Activated CD4-positive, alpha-beta T cell treated with anti-CD3 and anti-CD28 coated beads, Interleukin-2, amount 50 U/mL, for 1 hour (primary cell): ENCODE measurements at places on chromosomes 6 and 20.

- DNase-seq: no peak
These were observed 55.4 kb upstream of the EPHA7 start for GRCh38 chr6:93474733-93475179.

DNA sequence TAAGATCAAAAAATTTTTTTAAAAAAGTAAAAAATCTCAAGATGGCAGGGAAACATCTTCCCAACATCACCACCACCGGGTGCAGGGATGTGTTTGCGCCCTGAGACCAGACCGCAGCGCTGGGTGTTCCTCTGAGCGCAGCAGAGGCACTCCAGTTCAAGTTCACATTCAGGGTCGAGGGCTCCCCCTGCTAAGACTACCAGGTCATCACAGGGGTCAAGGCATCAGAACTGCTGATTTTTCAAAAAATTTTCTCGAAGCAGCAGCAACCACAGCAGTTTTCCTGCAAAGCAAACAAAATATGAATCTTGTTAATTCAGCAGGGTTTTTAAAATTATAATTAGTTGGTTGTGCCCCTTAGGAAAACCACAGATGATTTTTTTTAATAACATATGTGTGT lies 83.1 kb downstream of the MYLK4 start:
- no peak for DNase-seq

- no peak for DNase-seq
These were observed 151.5 kb upstream of the SALL4 start for GRCh38 chr20:51953731-51954340.

- DNase-seq: no peak
These were observed 20.1 kb downstream of the COL21A1 start for GRCh38 chr6:56227071-56227879.

- no peak for DNase-seq
These were observed 295.6 kb upstream of the PLN start for GRCh38 chr6:118252474-118252873.

GRCh38 chr20:48291896-48292295 lies 506.6 kb upstream of the SULF2 start:
- DNase-seq: no peak

GRCh38 chr6:113181164-113181563 lies 676.0 kb upstream of the MARCKS start:
- no peak for DNase-seq

- no peak for DNase-seq
These were observed 133.8 kb downstream of the CLIC5 start for GRCh38 chr6:45881705-45882467.

- DNase-seq: peak; percentile 24
These were observed 3.3 kb upstream of the MOG start for GRCh38 chr6:29653452-29654038.

GRCh38 chr6:111057074-111057752 lies 30.1 kb upstream of the SLC16A10 start:
- peak; percentile 6 for DNase-seq

- DNase-seq: no peak
These were observed 5.2 kb downstream of the FOXO3 start for GRCh38 chr6:108565893-108566292.

GRCh38 chr20:62733891-62734290 lies 25.3 kb downstream of the NTSR1 start:
- DNase-seq: no peak

GRCh38 chr6:45816674-45817297 lies 198.9 kb downstream of the CLIC5 start:
- DNase-seq: no peak

- no peak for DNase-seq
These were observed 4.6 kb upstream of the OSBPL2 start for GRCh38 chr20:62233684-62234083.

DNA sequence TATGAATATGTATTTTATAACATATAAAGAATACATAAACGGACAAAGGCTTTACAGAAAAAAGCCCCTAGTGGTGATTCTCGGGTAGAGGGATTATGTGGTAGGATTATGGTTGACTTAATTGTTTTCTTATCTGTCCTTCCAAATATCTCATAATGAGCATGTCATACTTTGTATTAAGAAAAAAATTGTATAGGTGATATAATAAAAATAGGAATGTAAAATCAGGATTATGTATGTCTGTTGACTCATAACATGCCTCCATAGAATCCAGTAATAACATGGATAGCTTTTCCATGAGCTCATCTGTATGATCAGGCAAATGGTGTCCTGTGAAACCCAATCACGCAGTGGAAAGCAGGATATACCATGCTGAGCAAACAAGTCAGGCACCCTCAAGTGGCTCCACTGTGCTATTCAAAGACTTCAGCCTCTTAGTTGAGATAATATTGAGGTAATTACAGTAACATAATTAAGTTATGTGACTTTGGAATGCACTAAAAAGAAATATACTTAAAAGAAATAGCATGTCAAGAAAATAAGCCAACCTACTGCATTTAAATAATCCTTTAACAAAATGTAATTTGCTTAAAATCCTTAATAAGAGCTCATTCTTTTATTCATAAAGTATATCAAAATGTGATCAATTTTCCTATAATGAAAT lies 39.6 kb upstream of the PRELID3B start:
- DNase-seq: no peak

GRCh38 chr20:23200914-23201313 lies 114.8 kb upstream of the CD93 start:
- DNase-seq: no peak

DNA sequence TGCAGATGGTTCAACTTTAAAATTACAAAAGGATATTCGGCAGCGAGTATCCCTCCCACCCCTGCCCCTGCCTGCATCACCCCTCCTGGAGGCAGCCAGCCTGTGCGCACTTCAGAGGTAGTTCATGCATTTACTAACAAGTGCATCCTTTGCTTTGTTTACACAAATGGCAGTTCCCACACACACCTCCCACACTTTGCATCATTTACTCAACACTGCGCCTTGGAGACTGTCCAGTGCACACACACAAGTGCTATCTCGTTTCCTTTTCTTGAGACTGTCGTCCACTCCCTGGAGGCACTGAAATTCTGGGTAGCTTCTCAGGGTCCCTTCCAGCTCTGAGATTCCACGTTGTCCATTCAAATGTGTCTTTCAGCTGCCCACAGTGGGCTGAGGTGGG lies 53.1 kb upstream of the VSX1 start:
- DNase-seq: no peak

DNA sequence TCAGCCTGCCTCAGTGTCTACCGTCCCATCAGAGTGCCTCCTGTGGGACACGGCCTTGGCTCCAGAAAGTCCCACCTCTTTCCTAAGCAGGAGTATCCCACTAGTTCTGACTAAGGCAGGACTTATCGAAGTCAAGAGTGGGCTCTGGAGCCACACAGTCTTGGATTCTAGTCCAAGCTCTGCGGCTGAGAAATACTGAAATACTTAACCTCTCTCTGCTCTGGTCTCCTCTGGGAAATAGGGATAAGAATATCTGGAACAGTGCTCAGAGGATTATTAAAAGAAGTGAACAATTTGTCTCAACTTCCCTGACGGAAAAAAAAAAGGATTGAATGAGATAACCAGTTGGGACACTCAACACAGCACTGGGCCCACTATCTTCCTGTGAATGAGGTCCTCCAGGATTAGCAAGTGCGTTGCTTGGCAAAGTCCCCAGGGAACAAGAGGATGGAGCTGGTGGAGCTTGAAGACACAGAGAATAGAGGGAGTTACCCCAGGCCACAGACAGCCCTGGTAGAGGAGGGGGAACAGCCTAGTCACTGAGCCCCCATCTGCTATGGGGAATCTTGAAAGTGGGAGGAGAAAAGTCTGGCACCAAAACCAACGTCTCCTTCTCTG lies 34.6 kb upstream of the FOXP4 start:
- no peak for DNase-seq

- no peak for DNase-seq
These were observed 66.8 kb upstream of the HMGN3 start for GRCh38 chr6:79301290-79301689.

GRCh38 chr20:52536040-52536439 lies 344.5 kb upstream of the ZFP64 start:
- no peak for DNase-seq

GRCh38 chr20:43188234-43188653 lies 1.5 kb downstream of the PTPRT start:
- DNase-seq: no peak

- peak; percentile 59 for DNase-seq
These were observed 1.5 kb downstream of the BRD2 start for GRCh38 chr6:32969685-32970412.

- DNase-seq: no peak
These were observed 158.4 kb downstream of the ZDHHC14 start for GRCh38 chr6:157539421-157539822.

- peak; percentile 3 for DNase-seq
These were observed 306.9 kb downstream of the DHX35 start for GRCh38 chr20:39268981-39269461.
